ENCODE measurements at places on chromosomes 5 and 9.

DNA sequence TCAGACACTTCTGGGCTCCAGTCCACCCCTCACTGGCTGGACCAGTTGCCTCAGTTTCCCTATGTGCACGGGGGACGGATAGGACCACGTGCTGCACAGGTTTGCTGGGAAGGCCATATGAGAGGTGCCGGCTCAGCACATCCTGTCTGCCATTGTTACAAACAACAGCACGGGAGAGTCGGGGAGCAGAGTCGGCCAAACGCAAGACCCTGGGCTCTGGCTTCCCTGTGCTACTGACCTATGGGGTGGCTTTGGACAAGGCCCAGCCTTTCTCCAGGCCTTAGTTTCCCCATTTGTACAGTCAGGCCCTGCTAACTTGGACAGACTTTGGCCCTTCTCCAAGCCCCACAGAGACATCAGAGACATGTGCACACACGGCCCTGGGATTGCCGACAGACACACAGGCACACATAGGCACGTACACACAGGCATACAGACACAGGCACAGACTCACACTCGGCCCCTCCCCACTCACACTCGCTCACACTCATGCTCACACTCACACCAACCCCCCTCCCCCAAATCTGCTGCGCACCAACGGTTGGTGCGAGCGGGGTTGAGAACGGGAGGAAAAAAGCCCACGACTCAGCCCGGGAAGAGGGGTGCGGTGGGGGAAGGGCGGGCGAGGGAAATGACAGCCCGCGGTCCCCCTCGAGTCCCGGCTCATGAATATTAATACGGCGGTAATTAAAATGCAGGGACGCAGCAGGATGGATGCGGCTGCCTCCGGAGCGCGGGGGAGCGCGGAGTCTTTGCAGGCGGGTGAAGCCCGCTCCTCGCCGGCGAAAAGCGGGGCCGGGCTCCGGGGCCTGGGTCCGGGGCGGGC lies 133.0 kb downstream of the C9orf50 start:
- DNase-seq = no peak

DNA sequence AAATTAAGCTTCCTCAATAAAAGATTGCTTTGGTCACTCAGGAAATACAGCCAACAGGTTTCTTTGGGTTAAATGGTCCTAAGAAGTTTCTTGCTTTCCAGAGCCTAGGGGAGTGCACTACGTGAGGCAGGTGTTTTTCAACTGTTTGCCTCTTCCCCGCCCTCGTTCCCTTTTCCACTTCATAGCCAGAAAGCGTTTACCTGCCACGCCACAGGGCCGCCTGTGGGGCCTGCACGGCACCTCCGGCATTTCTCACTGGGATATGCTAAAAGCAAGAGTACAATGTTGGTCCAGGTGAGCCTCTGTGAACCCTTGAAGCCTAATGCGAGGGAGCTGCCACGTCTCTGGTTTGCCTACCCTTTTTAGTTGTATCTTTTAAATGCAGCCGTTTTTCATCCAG lies 167.6 kb upstream of the OTULINL start:
- no peak for DNase-seq

- DNase-seq = no peak
These were observed 50.0 kb upstream of the SLC25A51 start for GRCh38 chr9:37953775-37954437.

- no peak for DNase-seq
These were observed 395.7 kb downstream of the TLE1 start for GRCh38 chr9:81293651-81294050.

- no peak for DNase-seq
These were observed 36.4 kb downstream of the JADE2 start for GRCh38 chr5:134561871-134562296.

DNA sequence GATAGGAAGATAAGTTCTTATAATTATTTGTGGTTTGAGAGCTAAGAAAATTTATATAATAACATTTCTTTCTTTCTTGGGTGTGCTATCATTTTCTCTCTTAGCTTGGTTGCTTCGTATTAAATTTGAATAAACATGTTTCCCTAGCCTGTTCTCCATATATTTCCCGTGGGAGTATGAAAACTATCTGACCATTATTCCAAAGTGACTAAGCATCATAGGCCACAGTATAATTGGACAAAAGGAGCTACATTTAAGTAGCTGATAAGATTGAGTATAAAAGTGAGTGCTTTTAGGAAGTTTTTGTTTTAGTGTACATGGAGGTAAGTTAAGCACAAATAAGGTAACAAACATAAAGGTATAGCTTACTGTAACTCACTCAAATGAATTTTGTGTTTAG lies 8.4 kb upstream of the OSMR start:
- no peak for DNase-seq

DNA sequence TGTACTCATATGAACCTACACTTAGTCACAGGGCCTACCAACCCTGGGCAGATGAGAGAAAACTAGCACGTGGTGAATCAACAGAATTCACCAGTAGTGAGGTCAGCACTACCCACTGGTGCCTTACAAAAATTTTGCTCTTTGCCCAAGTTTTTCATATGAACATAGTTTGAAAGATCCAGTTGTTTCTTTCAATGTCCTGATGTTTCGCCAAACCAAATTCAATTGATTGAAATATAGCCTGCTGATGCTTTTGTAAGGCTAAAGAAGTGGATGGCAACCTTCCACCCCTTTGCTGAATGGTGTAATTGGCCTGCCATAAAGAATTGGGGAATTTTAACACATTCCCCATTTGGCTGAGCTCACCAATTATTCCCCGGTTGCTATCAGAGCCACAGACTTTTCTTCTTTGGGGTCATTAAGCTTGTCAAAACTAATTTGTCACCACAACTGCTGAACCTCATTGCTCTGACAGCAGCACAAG lies 339.2 kb downstream of the GLIS3 start:
- DNase-seq = no peak

- no peak for DNase-seq
These were observed 9.9 kb downstream of the TMEM232 start for GRCh38 chr5:110716247-110717245.

GRCh38 chr5:9549941-9550340 lies 4.1 kb upstream of the SEMA5A start:
- DNase-seq = no peak

GRCh38 chr5:142959683-142960657 lies 189.8 kb downstream of the ARHGAP26 start:
- DNase-seq = no peak

GRCh38 chr9:102975251-102975650 lies 19.9 kb upstream of the CYLC2 start:
- no peak for DNase-seq

- DNase-seq = no peak
These were observed 63.1 kb downstream of the CAST start for GRCh38 chr5:96725257-96725656.

- no peak for DNase-seq
These were observed 225.2 kb downstream of the SEMA5A start for GRCh38 chr5:9320652-9321051.

GRCh38 chr9:10921671-10922070 lies 308.9 kb upstream of the PTPRD start:
- DNase-seq = no peak

- DNase-seq = no peak
These were observed 123.9 kb upstream of the SLIT3 start for GRCh38 chr5:169424670-169425378.

DNA sequence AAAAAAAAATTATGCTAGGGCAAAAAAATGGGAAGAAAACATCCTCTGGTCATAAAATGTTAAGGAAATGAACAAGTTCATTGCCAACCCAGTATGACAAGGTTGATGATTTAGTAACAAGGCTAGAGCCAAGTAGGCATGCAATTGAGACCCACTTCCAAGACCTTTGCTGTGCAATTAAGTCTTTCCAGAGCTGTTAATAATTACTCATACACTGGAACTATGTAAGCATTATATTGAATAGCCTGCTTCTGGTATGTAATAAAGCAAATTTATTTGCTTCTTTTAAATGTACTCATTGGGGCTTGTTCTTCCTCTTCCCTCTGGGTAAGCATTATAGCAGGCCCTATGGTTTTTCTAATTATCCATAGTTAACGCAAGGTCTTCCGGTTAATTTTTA lies 32.5 kb upstream of the SNAPC3 start:
- DNase-seq = no peak

DNA sequence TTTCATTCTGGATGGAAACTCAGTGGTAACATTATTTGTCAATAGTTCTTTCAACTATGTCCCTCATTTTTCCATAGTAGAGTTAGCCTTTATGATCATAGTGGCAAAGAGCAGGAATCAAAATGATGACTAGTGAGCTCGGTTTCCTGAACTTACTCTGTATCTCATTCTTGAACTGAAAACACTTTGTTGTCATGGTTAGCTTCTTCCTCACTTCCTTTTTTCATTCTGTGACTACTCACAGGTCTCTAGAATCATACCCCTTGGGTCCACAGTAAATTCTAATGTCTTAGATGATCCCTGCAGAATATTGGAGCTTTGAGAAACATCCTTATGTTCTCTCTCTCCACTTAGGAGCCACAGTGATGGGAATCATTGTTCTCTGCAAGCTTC lies 29.4 kb upstream of the RECK start:
- no peak for DNase-seq

GRCh38 chr5:26553079-26553478 lies 485.3 kb downstream of the CDH9 start:
- no peak for DNase-seq

DNA sequence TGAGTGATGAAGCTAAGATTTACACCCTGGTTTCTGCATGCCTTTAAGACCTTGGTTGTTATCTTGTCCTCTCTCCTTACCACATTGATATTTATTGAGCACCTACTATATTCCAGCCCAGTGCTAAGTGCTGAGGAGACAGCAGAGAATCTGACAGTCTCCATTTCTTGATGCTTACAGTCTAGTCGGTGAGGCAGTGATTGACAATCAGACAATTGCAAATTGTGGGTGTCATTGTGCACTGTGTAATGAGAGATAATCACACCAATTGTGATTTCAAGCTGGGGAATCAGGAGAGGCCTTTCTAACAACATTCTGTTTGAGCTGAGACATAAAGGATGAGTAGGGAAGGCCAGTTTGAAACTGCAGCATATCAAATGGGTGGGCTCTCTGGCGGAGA lies 41.7 kb upstream of the PPARGC1B start:
- no peak for DNase-seq

DNA sequence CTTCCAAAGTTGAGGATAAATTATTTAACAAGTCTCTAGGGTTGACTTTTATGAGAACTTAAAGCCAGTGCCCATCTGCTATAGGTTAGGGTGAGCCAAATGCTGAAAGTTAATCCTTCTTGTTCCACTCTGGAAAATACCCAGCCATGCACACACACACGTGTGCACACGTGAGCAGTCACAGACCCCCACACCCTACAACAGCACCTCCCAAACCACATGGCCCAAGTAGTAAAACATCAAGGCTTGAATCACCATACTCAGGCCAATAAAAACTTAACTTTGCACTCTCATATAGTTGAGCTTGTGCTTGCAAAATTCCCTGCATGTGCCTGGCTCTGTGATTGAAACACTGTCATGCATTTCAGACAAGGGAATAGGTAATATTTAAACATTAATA lies 467.6 kb downstream of the ARHGEF28 start:
- no peak for DNase-seq
